Fibroblast of upper back skin (primary cell): ENCODE measurements at places on chromosomes 7 and 10.

DNA sequence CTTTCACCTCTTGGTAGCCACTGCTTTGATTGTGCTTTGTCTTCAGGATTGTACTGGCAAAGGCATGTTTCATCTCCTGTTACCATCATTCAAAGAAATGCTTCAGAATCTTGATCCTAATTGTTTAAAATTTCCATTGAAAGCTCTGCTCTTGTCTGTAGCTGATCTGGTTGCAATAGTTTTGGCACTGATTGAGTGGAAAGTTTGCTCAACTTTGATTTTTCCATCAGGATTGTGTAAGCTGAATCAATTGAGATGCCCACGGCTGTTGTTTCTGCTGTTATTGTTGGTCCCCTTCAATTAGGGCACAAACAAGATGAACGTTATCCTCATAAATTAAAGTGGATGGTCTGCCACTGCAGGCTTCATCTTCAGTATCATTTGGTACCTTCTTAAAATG, 14.6 kb upstream of the NUB1 start:
- no peak for DNase-seq

- DNase-seq, result no peak
These were observed 128.9 kb downstream of the DOCK1 start for GRCh38 chr10:127034034-127034633.

- no peak for DNase-seq
These were observed 56.7 kb downstream of the EGFR start for GRCh38 chr7:55075464-55076021.

DNA sequence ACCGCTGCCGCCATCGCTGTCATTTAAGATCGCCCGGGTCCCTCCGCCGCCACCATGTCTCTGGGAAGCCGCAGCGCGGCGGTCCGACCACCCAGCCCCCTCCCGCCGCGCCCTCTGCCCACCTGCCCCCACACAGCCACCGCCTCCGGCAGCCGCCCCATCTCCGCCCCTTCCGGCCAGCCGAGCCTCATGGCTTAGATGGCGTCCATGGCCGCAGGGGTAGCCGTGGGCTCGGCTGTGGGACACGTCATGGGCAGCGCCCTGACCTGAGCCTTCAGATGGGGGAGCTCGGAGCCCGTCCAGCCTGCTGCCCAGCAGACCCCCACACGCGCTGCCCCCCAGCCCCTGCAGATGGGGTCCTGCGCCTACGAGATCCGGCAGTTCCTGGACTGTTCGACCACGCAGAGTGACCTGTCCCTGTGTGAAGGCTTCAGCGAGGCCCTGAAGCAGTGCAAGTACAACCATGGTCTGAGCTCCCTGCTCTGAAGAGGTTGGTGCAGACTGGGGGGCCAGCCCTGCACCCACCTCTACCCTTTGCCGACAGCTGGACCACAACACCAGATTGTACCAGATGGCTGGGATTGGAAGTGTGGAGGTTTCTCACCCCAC, 38.0 kb upstream of the TARP start:
- no peak for DNase-seq

DNA sequence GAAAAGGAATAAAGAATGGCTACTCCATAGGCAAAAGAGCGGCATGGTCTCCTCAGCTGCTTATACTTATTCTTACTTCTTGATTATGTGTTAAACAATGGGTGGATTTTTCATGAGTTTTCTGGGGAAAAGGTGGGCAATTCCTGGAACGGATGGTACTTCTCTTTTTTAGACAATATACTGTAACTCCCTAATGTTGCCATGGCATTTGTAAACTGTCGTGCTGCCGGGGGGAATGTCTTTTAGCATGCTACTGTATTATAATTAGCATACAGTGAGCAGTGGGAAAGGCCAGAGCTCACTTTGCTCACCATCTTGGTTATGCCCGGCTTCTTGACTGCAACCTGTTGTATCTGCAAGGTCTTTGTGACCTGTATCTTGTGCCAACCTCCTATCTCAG, 372.1 kb upstream of the AKR1E2 start:
- DNase-seq, result no peak

DNA sequence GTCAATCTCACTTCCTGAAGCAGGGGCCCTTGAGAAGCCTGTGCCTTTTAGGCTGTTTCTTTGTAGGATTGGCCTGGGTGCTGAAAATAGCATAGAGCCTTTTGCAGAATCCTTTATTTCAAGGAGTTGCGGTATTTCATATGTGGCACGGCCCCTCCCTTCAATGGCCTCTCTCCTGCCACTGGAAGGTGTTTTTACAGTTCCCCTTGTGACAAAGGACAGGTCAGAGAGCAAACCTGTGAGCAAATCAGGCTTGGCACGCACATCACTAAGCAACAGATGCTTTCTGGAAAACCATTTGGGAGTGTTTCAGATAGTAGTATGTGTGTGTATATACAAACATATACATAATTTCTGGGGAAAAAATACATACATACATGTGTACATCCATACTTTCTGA, 388.6 kb upstream of the C7orf33 start:
- no peak for DNase-seq

GRCh38 chr7:142614116-142614515, 135.2 kb upstream of the PRSS1 start:
- peak; percentile 35 for DNase-seq

- no peak for DNase-seq
These were observed 47.6 kb downstream of the GTF2IRD1 start for GRCh38 chr7:74501298-74501697.

- no peak for DNase-seq
These were observed 1.2 kb downstream of the PRRT4 start for GRCh38 chr7:128360359-128360678.
